GM12864 (cell line): ENCODE measurements at places on chromosomes 13 and 19.
A peak's percentile ranks its signal among the peaks of the same experiment; 100 is the strongest.

DNA sequence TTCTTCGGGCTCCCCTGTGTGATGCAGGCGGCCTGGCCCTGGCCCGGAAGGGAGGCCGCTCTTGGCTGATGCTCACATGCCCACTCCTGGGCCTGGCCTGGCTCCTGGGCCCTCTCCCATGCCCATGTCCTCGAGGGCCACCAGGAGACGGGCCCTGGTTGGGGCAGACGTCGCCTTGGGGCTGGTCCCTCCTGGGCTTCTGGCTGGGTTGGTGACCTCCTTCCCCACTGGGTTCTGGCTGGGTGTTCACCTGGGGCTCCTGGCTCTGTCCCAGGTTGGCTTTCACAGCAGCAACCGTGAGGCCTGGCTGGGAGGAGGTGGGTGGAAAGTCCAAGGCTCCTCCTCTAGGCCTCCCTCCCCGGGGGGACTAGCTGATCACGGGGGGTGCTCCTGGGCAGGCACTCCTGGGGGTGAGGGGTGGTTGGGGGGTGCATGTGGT lies 15.5 kb upstream of the SLC7A10 start:
- no peak for DNase-seq

GRCh38 chr19:53659292-53659691 lies 27.5 kb downstream of the DPRX start:
- DNase-seq = no peak

GRCh38 chr19:31286491-31286890 lies 62.7 kb downstream of the TSHZ3 start:
- DNase-seq = no peak

- no peak for DNase-seq
Observed at GRCh38 chr19:18845961-18846360, 14.2 kb downstream of the UPF1 start.

- DNase-seq = no peak
Observed at GRCh38 chr13:96403651-96404050, 313.7 kb downstream of the HS6ST3 start.

- no peak for DNase-seq
Observed at GRCh38 chr19:47598407-47599349, 10.3 kb upstream of the BICRA start.

- no peak for DNase-seq
Observed at GRCh38 chr13:83633746-83634145, 248.5 kb downstream of the SLITRK1 start.

DNA sequence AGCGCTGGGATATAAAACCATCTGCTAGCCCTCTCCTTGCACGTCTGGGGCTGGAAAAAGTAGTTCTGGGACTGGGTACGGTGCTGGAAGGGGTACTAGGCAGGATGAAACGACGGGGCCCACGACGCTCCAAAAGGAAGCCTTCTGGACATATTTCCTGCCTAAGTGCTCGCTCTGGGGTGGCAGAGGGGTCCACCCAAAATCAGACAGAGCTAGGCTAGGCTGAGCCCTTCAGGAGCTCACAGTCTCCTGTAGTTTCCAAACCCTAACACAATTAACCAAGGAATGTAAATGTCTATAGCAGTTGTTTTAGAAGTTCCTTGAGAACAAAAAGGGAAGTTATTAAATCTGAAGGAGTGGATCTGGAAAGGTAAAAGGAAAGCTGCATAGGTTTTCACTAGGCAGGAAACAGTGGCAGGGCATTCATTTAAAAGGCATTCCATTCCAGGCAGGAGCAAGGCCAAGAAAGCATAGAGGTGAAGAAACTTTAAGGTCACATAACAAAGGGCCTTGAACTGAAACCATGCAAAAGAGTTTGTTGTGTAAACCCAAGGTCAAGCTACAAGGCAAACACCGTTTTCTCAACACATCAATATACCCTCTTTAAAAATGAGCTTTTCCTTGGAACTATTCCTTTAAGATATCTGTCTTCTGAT lies 634 bp upstream of the DIAPH3 start:
- no peak for DNase-seq

DNA sequence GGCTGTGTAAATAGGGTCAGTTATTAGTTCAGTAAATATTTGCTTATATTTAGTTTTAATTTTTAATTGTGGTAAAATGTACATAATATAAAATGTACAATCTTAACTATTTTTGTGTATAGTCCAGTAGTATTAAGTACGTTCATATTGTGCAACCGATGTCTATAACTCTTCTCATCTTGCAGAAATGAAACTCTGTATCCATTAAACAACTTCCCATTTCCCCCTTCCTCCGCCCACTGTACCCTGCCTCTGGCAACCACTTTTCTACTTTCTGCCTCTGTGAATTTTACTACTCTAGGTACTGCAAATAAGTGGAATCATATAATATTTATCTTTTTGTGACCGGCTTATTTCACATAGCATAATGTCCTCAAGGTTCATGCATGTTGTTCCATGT lies 24.4 kb downstream of the UBAC2 start:
- DNase-seq = no peak

DNA sequence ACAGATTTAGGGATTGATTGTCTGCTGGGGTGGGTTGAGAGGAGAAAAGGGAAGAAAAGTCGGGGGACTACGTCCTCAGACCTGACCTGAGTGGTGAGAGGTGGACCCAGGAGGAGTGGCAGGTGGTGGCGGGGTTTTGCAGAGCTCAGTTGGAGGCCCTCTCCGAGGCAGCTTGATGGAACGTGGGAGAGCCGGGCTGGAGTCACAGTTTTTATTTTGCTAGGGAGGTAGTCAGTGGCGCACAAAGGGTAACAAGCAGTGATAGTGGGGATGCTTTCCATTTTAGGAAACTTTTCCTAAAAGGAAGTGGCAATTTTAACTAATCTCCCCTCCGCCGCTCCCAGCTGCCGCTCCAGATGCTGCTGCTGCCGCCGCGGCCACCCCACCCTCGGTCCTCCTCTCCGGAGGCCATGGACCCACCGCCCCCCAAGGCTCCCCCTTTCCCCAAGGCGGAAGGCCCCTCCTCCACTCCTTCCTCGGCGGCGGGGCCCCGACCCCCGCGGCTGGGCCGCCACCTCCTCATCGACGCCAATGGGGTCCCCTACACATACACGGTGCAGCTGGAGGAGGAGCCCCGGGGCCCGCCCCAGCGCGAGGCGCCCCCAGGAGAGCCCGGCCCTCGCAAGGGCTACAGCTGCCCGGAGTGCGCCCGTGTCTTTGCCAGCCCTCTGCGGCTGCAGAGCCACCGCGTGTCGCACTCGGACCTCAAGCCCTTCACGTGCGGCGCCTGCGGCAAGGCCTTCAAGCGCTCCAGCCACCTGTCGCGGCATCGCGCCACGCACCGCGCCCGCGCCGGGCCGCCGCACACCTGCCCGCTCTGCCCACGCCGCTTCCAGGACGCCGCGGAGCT lies 1.1 kb upstream of the ZNF581 start:
- DNase-seq = no peak

GRCh38 chr13:29676535-29676934 lies 81.0 kb upstream of the SLC7A1 start:
- DNase-seq = no peak

DNA sequence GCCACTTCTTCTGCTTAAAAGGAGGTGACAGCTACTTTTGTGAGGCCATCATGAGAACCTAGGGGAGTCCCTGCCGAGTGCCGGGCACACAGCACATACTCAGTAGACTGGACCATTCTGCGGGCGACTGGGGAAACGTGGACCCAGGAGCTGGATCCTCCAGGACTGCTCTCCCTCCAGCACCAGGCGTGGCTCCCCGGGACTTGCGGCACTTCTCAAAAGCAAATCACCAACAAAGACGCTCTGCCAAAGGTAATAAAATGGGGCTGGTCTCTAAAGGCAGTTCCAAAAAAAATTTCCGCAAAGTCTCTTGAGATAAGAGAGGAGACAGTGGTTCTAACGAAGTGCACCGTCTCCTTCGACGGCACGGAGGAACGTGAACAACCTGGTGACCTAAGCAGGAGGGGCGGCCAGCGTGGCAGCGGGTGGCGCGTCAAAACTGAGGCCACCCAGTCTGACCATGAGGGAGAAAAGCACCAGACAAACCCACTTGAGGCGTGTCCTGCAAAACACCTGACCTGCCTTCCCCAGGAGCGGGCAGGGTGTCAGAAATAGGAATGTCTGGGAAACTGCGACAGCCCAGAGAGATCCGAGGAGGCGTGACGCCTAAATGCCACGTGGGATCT lies 1.4 kb upstream of the TMPRSS9 start:
- no peak for DNase-seq

- no peak for DNase-seq
Observed at GRCh38 chr13:92414851-92415250, 811.8 kb upstream of the GPC6 start.

- no peak for DNase-seq
Observed at GRCh38 chr19:56746367-56746766, 74.8 kb upstream of the ZNF835 start.

GRCh38 chr13:106818971-106819370 lies 251.0 kb upstream of the ARGLU1 start:
- DNase-seq = no peak

GRCh38 chr13:73870970-73871935 lies 263.0 kb downstream of the KLF12 start:
- DNase-seq = no peak

- no peak for DNase-seq
Observed at GRCh38 chr13:96684469-96684868, 309.8 kb downstream of the OXGR1 start.

GRCh38 chr19:29269641-29270040 lies 56.7 kb upstream of the UQCRFS1 start:
- DNase-seq = no peak

DNA sequence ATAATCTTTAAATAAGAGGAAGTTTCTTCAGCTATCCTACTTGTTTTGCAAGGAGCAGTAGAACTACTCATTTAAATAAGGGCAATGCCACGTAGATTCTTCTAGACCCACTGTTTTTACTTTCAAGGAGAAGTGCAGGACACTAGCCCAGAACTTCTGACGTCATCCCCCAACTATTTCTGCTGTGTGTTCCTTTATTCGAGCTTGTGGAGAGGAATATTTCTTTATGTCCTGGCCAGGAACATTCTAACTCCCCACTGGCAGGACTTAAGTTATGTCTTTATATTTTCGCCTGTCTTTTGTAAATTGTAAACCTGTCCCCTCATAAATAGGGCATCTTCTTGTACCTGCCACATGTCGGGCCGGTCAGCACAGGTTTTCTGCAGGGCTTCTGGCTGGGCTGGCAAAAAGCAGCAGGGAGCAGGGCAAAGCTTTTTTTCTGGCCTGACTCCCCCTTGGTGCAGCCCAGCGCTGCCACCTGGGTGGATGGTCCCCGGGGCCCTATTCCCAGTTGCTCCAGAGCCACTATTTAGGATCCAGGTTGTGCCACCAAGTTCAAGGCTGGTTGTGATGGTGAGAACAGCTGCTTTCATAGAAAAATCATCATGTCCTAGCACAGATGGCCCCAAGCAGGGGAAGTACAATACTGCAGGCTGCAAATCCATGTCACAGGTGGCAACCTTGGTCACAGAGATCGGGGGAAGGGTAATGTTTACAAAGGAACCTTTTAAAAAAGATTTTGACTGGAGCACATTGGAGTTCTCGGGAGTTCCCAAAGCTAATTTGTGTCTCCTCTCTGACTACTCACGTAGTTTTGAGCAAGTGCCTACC lies 1.8 kb downstream of the MBNL2 start:
- no peak for DNase-seq

DNA sequence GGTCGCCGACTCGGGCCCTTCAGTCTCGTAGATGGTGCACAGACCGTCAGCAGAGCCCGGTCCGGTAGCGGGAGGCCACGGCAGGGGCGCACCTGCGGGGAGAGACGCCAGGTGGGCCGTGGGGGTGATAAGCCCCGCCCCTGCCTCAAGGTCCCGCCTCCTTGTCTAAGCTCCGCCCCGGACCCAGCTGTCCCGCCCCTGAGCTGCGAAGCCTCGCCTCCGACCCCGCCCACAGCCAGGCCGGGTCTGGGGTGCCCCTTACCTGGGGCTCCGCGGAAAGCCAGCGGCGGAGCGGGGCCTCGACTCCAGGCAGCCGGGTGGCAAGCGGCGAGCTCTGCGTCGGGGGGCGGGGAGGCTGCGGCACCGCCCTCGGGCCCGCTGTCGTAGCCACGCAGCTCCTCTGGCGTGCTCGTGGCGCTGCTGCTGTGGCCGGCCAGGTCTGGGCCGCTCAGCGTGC lies 4.7 kb downstream of the PRR36 start:
- peak; percentile 22 for DNase-seq

- no peak for DNase-seq
Observed at GRCh38 chr19:42277821-42278451, 8.9 kb downstream of the CIC start.

- DNase-seq = no peak
Observed at GRCh38 chr13:79917628-79918027, 423.3 kb downstream of the SPRY2 start.

GRCh38 chr13:92387245-92387644 lies 839.4 kb upstream of the GPC6 start:
- DNase-seq = no peak

- no peak for DNase-seq
Observed at GRCh38 chr13:43543331-43543730, 243.4 kb downstream of the ENOX1 start.

- DNase-seq = no peak
Observed at GRCh38 chr13:47184321-47184720, 287.5 kb upstream of the HTR2A start.

DNA sequence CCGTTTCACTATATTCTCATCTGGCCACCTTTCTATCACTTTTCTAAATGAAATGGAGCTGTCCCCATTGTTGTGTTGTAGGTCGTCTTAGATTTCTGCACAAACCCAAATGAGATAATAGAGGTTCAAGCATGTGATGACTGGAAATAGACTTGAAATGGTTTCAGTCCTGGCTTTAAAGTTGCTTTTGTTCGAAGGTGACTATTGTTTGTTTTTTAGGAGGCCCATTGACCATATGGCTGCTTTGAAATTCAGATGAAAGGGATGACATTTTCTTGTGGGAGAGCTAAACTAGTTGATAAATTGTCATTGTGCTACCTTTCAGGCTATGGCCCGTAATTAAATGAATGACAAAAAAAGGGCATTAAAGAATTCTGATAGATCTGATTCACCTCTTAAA lies 583.7 kb downstream of the GPC6 start:
- DNase-seq = no peak

DNA sequence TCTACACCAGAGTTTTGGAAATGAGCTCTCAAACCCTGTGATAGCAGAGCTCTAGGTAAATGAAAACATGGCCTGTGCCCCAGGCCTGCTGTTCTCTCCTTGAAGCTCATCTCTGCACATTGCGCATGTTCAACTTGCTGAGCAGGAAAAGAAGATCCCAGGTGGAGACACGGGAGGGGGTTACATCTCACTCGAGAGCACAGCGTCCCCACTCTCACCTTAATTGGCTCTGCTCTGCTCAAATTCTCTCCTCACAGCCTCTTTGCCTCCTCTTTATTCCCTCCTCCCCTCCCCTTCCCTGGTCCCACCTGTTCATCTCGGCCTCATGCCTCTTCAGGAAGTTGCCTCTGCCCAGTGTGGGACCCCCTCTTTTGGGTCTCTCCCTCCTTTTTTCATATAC lies 44.7 kb downstream of the RGCC start:
- no peak for DNase-seq

GRCh38 chr13:32594157-32594738 lies 8.0 kb downstream of the PDS5B start:
- DNase-seq = no peak

- no peak for DNase-seq
Observed at GRCh38 chr13:26949701-26950502, 189.3 kb upstream of the GPR12 start.
